Effector CD8-positive, alpha-beta T cell (primary cell): ENCODE measurements at places on chromosomes 11 and 22.

GRCh38 chr11:9802291-9802861, 138.5 kb downstream of the SWAP70 start:
- DNase-seq: no peak

GRCh38 chr11:76672431-76673175, 2.1 kb upstream of the LRRC32 start:
- DNase-seq: no peak

DNA sequence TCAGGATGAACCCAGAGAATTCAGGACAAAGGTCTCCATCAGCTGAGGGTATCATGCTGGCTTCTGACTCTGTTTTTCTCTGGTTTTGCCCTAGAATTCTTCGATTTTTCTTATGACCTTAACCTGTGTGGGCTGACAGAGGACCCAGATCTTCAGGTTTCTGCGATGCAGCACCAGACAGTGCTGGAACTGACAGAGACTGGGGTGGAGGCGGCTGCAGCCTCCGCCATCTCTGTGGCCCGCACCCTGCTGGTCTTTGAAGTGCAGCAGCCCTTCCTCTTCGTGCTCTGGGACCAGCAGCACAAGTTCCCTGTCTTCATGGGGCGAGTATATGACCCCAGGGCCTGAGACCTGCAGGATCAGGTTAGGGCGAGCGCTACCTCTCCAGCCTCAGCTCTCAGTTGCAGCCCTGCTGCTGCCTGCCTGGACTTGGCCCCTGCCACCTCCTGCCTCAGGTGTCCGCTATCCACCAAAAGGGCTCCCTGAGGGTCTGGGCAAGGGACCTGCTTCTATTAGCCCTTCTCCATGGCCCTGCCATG, 16.8 kb downstream of the SERPING1 start:
- DNase-seq: no peak

- DNase-seq: no peak
Observed at GRCh38 chr11:117997823-117998579, 11.8 kb downstream of the IL10RA start.
